Fibroblast of skin of right quadriceps (primary cell): ENCODE measurements at places on chromosomes 2 and 18.

- DNase-seq = no peak
Measured at GRCh38 chr2:85425588-85425987, 7.1 kb downstream of the SH2D6 start.

DNA sequence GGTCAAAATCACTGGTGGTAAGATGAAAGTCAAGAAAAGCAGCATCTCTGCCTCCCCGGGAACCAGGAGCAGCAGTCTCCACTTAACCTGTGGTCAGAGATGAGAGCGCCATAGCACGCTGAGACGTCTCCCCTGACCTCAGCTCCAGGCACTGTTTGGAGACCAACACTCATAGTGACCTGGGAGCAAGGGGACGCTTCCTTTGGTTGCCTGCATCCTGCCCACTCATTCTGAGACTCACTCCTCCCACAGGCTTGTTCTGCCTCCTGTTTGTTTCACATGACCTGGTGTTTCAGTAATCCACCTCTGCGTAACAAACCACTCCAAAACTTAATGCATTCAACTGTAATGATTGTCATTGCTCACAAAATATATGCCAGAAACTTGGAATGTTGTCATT, 139.3 kb downstream of the ACOXL start:
- DNase-seq = no peak

GRCh38 chr18:2997429-2997828, 15.5 kb downstream of the LPIN2 start:
- DNase-seq = no peak

DNA sequence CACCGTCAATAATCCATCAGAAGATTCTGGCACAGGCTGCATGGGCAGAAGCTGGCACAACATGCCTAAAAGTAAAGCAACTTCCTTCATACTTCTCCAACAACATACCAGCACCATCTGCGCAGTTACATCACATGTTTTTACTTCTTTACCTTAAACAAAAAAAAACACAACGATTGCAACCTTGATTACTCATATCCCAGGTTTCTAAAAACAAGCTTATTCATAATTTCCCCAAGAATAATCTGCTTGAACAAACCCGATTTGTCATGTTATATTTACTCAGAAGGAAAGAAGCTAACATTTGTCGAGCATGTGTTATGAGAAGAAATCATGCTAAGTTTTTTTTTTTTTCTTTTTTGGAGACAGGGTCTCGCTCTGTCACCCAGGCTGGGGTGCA, 54.7 kb downstream of the THADA start:
- DNase-seq = peak; percentile 27

GRCh38 chr2:41334159-41334558, 713.7 kb upstream of the PKDCC start:
- DNase-seq = no peak

DNA sequence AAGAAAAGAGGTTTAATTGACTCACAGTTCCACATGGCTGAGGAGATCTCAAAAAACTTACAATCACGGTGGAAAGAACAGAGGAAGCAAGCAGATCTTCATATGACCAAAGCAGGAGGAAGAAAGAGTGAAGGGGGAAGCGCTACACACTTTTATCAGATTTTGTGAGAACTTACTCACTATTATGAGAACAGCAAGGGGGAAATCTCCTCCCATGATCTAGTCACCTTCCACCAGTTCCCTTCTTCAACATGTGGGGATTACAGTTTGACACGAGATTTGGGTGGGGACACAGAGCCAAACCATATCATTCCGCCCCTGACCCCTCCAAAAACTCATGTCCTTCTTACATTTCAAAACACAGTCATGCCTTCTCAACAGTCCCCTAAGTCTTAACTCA, 54.2 kb downstream of the G6PC2 start:
- DNase-seq = no peak
